ENCODE measurements at places on chromosomes 5 and 9.

DNA sequence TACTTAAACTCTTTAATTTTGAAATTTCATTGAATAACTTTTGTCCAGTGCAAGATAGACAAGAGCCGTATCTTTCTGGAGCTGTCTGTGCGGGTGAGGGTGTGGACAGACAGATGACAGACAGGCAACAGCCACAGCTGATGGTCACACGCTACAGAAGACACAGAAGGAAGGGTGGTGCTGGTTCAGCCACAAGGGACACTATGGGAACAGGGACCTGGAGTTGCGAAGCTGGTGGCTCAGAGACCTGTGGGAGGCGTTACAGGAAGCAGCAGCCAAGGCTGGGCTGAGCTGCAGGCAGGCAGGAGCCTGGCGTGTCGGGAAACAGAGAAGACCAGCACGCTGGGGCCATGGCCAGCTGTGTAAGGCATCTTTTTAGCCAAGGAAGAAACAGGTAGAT lies 104.4 kb downstream of the WNK2 start:
- DNase-seq: no peak

GRCh38 chr5:153974813-153975163 lies 63.9 kb downstream of the FAM114A2 start:
- no peak for DNase-seq

DNA sequence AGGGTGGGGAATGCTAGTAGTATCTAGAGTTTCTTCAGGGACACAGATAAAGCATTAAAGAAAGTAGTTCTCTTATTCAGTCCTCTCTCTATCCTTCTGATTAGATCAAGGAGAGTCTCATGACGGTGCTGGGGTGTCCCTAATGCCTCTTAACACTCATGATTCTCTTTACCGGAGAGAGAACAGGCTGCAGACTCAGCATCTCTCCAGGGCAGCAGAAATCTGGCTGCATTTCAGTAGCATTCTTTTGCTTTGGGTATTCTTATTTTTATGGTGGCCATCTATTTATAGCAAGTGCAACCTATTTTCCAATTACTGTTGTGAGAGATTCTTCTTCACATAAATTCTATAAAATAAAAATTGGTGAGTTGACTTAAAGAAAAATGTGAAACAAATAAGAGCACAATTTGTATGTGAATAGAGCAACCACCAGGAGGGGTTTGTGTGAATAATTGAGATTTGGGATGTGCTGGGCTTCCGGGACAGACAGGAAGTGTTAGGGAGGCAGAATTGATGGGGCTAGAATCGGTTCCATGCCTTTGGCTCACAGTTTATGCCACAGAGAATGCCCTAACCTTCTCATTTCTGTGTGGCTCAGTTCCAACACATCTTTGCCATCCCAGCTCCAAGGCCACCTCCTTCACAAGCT lies 23.8 kb upstream of the BOD1 start:
- no peak for DNase-seq

GRCh38 chr5:131171276-131171810 lies 599 bp downstream of the LYRM7 start:
- no peak for DNase-seq

DNA sequence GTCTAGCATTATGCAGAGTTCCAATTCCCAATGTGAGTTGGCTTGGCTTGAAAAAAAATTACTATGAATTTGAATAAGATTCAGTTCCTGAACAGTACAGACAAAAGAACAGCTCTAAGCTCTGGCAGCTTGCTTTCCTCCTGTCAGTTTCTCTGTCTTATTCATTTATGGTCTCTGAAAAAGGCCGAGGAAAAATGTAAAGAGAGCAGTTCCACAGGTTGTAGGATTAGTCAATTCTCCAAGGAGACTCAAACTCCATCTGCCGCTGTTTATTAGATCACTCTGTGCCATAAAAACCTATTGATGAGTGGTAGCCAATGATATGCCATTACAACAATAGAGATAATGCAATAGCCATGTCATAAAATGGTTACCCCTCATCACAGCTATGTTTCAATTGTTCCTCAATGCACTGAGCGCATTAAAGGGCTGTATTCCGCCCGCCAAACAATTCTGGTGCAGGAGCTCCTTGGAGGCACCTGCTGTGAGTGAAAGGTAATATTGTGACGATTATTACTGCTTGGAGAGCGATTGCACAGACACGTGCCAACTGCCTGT lies 188.2 kb downstream of the ARRDC3 start:
- no peak for DNase-seq

DNA sequence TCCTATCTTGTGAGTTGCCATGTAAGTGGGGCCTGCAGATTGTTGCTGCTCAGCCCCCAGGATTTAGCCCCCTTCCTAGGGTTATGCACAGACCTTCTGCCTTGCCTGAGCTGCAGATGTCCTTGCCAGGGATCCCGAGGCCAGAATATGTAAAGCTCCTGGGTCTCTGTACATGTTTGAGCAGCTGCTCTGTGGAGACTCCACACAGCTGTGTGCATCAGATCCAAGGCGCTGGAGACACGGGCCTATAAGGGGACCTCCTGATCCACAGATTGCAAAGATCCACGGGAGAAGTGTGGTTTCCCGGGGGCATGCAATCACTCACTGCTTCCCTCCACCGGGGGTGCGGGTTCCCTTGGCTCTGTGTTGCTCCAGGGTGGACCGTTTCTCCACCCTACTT lies 28.9 kb downstream of the TAF11L14 start:
- no peak for DNase-seq

GRCh38 chr9:137550231-137550621 lies at the start of gene PNPLA7:
Gene PNPLA7, minus strand, starts transcription at chr9:137550402. Its CDS starts 205 bp downstream, at chr9:137550197.
- peak; percentile 75 for DNase-seq
